ENCODE measurements at places on chromosomes 4 and X. TPM values are rescaled to one million over a fixed set of nuclear protein-coding genes. Genes with fewer than 3 reads are reported as not detected.

DNA sequence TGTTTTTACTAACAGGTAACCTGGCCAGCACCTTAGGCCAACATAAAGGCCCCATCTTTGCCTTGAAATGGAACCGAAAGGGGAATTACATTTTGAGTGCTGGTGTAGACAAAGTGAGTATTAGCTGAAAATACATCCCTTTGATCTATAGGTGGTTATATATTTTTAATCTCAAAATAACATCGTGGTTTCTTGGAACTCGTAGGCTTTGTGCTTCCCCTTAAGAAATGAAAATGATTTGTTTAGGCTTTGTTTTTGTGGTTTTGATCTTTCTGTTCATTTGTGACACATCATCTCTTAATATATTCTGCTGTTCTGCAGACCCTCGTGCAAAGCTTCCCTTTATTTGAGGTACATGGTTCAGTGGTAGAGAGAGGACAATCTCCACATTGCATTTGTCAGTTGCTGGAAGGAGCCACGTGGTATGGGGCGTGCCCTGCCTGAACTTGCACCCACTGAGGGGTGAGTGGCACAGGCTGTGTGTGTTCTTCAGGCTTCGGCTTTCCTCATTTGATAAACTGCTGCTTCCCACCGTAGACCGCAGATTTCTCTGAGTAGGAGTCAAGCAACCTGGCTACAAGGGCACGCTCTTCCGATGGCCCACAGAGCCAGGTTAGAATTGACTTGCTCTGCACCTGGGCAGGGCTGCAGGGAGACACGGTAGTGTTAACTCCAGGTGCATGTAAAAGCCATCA lies 72.2 kb downstream of the GPR143 start:
- H3K36me3 ChIP-seq = no peaks in the 10 kb centered on the region
- no peak overlapping the region for H3K4me3 ChIP-seq
- H3K27me3 ChIP-seq = no peaks in the 10 kb centered on the region
- no peak overlapping the region for H3K27ac ChIP-seq

GRCh38 chr4:125843947-125844346 lies 529.2 kb downstream of the FAT4 start:
- no peaks in the 10 kb centered on the region for H3K4me1 ChIP-seq
- H3K36me3 ChIP-seq = no peaks in the 10 kb centered on the region
- DNase-seq = no peak
- no peak overlapping the region for H3K4me3 ChIP-seq
- no peaks in the 10 kb centered on the region for H3K27me3 ChIP-seq

DNA sequence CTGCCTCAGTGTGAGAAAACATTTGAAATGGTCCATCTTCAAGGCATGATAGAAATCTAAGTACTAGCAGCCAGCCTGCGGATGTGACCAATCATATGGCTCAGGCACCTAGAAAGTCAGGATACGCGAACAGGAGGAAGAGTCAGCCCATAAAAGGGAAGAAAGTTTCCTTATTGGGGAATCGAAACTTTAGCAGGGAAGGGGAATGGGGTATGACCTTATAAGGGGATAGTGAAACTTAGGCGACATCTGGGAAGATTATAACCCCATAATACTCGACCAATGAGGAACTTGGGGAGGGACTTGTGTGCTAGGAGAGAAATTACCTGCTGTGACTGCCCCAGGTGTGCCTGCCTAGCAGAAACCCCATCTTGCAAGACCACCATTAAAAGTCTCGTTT lies 26.2 kb upstream of the PYURF start:
- H3K4me3 ChIP-seq = no peak overlapping the region
- DNase-seq = no peak
- no peaks in the 10 kb centered on the region for H3K27me3 ChIP-seq

DNA sequence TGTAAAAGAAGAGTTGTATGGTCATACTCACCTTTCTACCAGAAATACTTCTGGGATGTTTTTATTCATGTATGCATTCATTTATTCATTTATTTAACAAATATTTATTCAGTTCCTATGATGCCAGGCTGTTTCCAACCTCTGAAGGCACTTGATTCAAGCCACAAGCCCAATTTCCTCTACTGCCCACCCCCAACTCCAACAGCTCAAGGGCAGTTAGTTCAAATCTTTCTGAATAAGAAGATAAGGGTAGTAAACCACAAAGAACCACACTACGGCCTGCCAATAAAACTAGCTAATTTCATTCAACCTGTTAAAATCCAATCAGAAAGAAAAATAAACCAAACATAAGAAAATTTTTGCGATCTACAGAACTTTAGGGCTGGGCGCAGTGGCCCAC lies 31.2 kb downstream of the LRBA start:
- no peak overlapping the region for H3K27ac ChIP-seq
- no peaks in the 10 kb centered on the region for H3K27me3 ChIP-seq
- H3K4me1 ChIP-seq = no peaks in the 10 kb centered on the region
- H3K36me3 ChIP-seq = no peaks in the 10 kb centered on the region
- no peak overlapping the region for H3K4me3 ChIP-seq

DNA sequence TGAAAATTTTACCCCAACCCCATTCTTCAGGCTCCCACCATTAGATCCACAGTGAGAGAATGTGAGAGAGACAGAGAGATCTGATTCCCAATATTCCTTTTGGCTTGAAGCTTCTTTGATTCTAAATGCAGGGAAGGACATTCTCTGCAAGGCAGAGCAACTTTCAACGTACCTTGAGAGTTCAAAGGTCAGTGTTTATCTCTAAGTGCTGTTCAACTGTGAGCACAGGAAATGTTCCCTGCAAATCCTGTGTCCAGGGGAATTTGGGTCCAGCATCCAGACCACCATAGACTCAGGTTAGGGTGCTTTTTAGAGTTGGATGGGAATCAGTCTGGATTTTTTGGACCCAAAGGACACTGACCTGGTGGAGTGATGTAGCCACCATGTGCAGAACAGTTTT lies 97.4 kb downstream of the NHS start:
- no peaks in the 10 kb centered on the region for H3K36me3 ChIP-seq
- DNase-seq = no peak
- H3K27me3 ChIP-seq = no peaks in the 10 kb centered on the region
- H3K4me1 ChIP-seq = no peaks in the 10 kb centered on the region
- H3K27ac ChIP-seq = no peak overlapping the region

DNA sequence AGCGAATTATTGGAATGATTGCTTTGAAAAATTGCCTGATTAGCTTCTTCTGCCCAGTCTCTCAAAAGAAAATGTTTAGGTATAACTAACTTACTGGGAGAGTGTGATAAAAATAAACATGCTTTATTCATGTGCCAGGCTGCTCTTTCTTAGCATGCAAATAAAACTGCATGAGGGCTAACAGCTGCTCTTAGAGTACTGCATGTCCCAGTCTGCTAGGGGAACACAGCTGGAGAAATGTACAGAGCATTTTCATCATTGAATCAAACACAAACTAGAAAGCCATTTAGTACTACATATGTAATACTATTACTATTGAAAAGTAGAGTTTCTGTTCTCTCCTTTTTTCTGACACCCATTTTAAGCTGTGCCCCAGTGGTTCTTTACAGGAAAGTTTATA lies 726.0 kb downstream of the GRID2 start:
- H3K36me3 ChIP-seq = no peaks in the 10 kb centered on the region
- DNase-seq = no peak
- H3K27me3 ChIP-seq = no peaks in the 10 kb centered on the region
- H3K27ac ChIP-seq = no peak overlapping the region
- H3K4me3 ChIP-seq = no peak overlapping the region

- no peak overlapping the region for H3K27ac ChIP-seq
- no peak overlapping the region for H3K4me3 ChIP-seq
- H3K36me3 ChIP-seq = no peaks in the 10 kb centered on the region
- H3K4me1 ChIP-seq = no peaks in the 10 kb centered on the region
- no peak for DNase-seq
Measured at GRCh38 chr4:77193511-77194102, 36.6 kb downstream of the CCNG2 start.

DNA sequence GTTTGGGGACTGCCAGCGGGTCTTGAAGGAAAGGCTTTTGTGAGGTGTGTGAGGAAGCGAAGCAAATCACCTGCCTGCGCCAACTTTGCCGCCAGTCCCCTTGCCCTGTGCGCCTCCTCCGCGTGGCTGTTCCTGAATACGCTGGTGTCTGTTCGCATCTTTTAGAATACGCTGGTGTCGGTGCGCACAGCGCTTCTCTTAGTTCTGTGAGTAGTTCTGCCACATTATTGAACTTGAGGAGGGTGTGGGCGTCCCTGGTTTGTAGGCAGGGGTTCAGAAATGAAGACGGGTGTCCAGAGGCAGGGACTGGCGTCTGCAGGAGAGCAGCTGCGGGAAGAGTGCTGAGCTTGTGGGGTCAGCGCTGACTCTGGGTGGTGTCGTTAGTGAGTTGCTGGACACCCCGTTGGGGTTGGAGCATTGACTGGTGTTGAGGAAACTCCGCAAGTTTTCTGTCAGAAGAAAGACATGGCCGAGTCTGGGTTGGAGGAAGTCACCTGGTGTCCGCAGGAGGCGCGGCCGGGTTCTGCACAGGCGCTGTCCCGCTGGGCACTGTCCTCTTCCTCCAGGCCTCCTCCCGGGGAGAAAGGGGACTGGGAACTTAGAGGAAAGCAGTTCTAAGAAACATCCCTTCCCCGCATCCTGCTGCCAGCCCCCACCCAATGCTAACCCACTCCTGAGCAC lies 930 bp downstream of the ZNF718 start:
- H3K4me3 ChIP-seq = peak overlapping the region; percentile 62
- peak overlapping the region; percentile 44 for H3K27ac ChIP-seq
- DNase-seq = no peak

- no peak overlapping the region for H3K4me3 ChIP-seq
- no peak overlapping the region for H3K27ac ChIP-seq
- no peaks in the 10 kb centered on the region for H3K27me3 ChIP-seq
- H3K4me1 ChIP-seq = no peaks in the 10 kb centered on the region
- H3K36me3 ChIP-seq = peaks cover 5% of the 10 kb centered on the region
Measured at GRCh38 chr4:2829933-2830451, 13.7 kb upstream of the ADD1 start.

- DNase-seq = no peak
- no peaks in the 10 kb centered on the region for H3K4me1 ChIP-seq
- no peaks in the 10 kb centered on the region for H3K36me3 ChIP-seq
Measured at GRCh38 chrX:37754516-37754915, 25.3 kb upstream of the CYBB start.

DNA sequence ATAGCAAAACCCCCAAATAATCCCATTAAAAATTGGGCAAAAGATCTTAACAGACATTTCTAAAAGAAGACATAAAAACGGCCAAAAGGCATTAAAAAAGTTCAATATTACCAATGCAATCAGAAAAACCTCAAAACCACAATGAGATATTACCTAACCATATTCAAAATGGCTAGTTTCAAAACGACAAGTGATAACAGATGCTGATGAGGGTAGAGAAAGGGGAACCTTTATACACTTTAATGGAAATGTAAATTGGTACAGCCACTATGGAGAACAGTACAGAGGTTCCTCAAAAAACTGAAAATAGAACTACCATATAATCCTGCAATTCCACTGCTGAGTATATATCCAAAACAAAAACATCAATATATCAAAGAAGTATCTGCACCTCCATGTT lies 6.2 kb downstream of the AADAT start:
- H3K36me3 ChIP-seq = no peaks in the 10 kb centered on the region
- peaks cover under 1% of the 10 kb centered on the region for H3K4me1 ChIP-seq

DNA sequence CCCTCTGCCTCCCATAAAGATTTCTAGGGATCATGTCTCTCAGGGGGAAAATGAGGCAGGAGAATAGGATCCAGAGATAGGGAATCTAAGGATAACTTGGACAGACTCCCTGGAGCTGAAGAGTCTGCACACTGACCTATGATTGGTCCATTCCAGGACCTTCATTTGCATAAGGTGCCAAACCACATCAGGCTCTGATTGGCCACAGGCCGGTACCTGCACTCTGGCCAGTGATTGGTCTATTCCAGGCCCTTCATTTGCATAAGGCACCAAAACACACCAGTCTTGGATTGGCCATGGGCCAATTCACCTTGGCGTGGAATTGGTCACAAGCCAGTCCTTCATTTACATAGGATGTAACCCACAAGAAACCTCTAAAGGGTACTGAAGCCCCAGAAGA lies 4.0 kb upstream of the HERC5 start:
- H3K27me3 ChIP-seq = peaks cover 4% of the 10 kb centered on the region
- H3K27ac ChIP-seq = no peak overlapping the region

- H3K36me3 ChIP-seq = no peaks in the 10 kb centered on the region
- no peaks in the 10 kb centered on the region for H3K27me3 ChIP-seq
- H3K4me3 ChIP-seq = no peak overlapping the region
- no peak for DNase-seq
- no peaks in the 10 kb centered on the region for H3K4me1 ChIP-seq
- H3K27ac ChIP-seq = no peak overlapping the region
Measured at GRCh38 chr4:164509951-164510350, 244.0 kb upstream of the SMIM31 start.

DNA sequence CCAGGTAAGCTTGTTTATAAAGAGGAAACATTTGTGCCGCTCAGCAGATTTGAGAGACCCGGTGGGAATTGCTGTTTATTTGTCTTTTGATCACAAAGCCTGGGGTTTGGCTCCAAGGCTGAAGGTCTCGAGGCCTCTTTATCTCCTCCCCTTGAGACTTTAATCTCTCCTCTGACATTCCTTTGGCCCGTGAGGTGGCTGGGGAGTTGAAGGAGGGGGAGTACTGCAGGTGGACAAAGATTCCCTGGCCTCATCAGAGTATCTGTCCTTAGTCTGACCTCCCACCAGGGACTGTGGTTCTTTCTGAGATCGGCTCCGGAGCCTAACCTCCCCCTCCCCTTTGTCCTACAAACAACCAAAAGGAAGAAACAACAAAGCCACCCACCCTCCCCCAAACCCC lies 216.5 kb downstream of the MID1IP1 start:
- H3K27me3 ChIP-seq = no peaks in the 10 kb centered on the region
- H3K4me1 ChIP-seq = no peaks in the 10 kb centered on the region
- H3K4me3 ChIP-seq = no peak overlapping the region

DNA sequence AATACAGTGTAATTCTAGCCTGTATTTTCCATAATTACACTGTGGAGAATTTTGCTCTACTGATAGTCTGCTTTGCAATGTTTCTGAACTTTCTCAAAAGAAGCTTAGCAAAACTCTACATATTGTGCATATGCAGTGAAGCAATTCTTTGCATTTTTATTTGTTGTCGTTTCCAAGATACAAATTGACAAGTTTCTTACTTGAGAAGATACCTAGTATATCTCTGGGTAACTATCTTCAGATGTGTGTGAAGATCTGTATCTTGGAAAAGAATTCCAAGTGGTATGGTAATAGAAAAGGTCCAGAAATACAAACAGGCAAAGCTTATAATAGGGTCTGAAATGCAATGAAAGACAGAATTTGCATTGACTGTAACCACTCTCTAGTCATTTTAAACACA lies 1119.8 kb upstream of the INTU start:
- H3K4me1 ChIP-seq = no peaks in the 10 kb centered on the region
- no peak overlapping the region for H3K4me3 ChIP-seq
- H3K36me3 ChIP-seq = no peaks in the 10 kb centered on the region

- no peak overlapping the region for H3K27ac ChIP-seq
- no peak overlapping the region for H3K4me3 ChIP-seq
- H3K27me3 ChIP-seq = no peaks in the 10 kb centered on the region
- DNase-seq = no peak
Measured at GRCh38 chr4:154560419-154560801, 2.4 kb upstream of the FGB start.

ITGB1BP2 gene
- 4.6 TPM for total RNA-seq

ARMCX1 gene
- total RNA-seq = 22.4 TPM

SPANXB1 gene
- total RNA-seq = not detected
